ENCODE measurements at places on chromosomes 11 and 22. TPM values are rescaled to one million over a fixed set of nuclear protein-coding genes. Genes with fewer than 3 reads are reported as not detected.

Gene SLC22A12
- not detected for total RNA-seq

Gene KRTAP5-1
- total RNA-seq = not detected

Gene MYBPC3
- not detected for total RNA-seq

Gene ART1
- total RNA-seq = not detected

Gene LRRN4CL
- total RNA-seq = 1.4 TPM

Gene FGF3
- not detected for total RNA-seq

Gene TMEM191B
- total RNA-seq = 0.28 TPM

Gene C11orf52
- 1.0 TPM for total RNA-seq

Gene PKDREJ
- total RNA-seq = not detected

Gene KBTBD3
- total RNA-seq = 2.4 TPM

Gene GRAP2
- not detected for total RNA-seq

Gene CYTH4
- under 0.01 TPM for total RNA-seq

Gene TNNI2
- total RNA-seq = under 0.01 TPM

Gene GANAB
- 195 TPM for total RNA-seq

Gene FAM181B
- 1.4 TPM for total RNA-seq

Gene CAPN5
- total RNA-seq = 2.1 TPM

Gene PKNOX2
- total RNA-seq = not detected

Gene DNHD1
- total RNA-seq = 7.3 TPM

Gene ZNF74
- total RNA-seq = 15.7 TPM

Gene DEFB131B
- total RNA-seq = not detected

Gene NRGN
- total RNA-seq = not detected

Gene NUP160
- total RNA-seq = 32.5 TPM

Gene MPPED2
- not detected for total RNA-seq

Gene ART5
- total RNA-seq = not detected

Gene E2F8
- under 0.01 TPM for total RNA-seq

Gene SCUBE2
- total RNA-seq = 0.07 TPM

Gene GSTT2B
- total RNA-seq = 0.34 TPM

Measured in nasal cavity respiratory epithelium epithelial cell of viscerocranial mucosa (primary cell).